Caco-2 (cell line): ENCODE measurements at places on chromosomes 4 and X. TPM values are rescaled to one million over a fixed set of nuclear protein-coding genes. Genes with fewer than 3 reads are reported as not detected.

The MTNR1A gene
- total RNA-seq, result not detected in 2 replicates

- DNase-seq, result no peak
Observed at GRCh38 chr4:19486400-19486799, 765.3 kb upstream of the SLIT2 start.

DNA sequence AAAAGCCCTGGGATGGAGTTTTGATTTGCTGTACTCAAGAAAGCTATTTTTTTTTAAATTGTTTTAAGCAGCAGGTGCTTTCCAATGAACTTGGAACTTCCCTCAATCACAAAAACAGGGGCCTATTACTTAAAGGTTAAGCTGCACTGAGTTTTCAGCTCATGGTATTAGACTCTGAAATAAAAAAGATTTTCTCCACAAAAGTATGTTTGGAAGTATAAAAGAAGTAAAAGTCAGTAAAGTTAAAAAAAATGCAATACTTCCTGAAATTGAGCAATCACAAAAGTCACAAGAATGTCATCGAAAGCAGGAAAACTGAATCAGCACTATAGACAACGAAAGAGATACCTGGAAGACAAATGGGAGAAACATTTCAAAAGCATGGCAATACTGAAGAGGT, 38.9 kb upstream of the PLAC8 start:
- DNase-seq, result no peak

GRCh38 chr4:5866841-5867813, 25.8 kb downstream of the CRMP1 start:
- no peak for DNase-seq

GRCh38 chrX:154727871-154728270, 23.0 kb downstream of the GAB3 start:
- no peak for DNase-seq

DNA sequence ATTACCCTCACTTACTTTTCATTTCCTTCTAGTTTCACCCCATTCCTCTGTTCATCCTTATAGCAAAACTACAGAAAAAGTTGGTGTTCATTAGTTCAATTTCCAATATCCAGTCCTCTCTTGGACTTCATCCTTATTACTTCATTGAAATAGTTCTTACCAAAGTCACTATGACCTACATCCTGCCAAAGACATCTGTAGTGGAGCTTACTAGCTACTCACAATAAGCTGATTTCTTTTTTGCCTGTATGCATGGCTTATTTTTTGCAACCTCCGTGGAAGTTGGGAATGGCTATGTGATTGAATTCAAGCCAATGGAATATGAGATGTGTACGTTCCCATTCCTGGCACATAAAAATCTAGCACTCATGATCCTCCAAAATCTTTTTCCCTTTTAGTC, 4.6 kb upstream of the CDKL2 start:
- DNase-seq, result no peak

The TRO gene
- total RNA-seq, result not detected in 2 replicates

DNA sequence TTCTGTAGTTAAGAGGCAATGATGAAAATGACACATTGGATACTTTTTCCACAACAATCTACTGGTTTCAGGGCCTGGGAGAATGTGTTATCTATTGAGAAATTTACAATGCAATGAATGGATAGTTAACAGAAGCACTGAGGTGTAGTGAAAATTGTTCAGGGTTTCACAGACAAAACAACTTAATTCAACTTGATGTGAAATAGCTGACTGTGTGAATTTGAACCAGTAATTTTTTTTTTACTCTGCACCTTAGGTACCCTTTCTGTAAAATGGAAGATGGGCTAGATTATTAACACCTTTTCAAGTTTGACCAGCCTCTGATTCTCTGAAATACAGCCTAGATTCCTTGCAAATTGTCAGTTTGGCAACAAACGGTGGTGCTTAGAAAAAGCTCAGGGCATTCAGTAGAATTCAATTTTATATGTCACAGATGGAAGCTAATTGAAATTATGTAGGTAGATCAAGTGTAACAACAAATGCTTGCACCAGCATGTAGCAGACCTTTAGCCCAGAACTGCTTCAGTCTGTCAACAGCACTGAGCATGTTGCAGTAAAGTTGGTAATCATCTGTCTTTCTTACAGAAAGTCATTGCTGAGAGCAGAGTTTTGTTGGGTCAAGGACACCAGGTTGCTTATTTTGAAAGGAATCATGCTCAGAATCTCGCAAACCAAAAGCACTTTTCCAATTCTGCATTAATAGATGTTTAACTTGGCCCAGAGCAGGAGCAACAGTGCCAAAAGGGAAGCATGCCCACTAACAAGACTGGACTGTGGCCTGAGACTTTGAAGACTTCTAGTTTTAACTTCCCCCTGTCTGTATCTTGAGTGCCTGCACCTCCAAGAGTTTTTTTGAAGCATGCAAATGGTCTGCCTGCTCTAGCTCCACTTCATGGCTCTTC, 526.6 kb downstream of the PACRGL start:
- no peak for DNase-seq

The TMEM150C gene
- 5.0 and 5.7 TPM in 2 replicates for total RNA-seq
